ENCODE measurements at places on chromosomes 11 and 22.

DNA sequence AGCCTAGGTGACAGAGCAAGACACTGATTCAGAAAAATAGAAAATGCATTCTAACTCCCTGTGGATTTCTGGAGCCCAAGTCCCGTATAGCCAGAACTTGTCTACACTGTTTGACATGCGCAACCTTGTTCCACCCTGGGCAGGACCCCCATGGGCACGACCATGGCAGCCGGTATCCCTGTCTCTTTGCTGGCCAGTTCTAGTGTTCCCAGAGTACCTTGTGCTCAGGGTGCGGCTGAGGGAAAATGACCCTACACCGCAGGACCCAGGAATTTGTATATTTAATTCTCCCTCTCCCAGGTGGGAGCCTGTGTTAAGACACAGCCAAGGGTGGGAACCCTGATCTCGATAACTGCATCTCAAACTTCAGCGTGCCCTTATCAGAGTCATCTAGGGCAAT lies 36.7 kb upstream of the RIC3 start:
- DNase-seq: no peak

GRCh38 chr11:69049490-69049867 lies 747 bp downstream of the TPCN2 start:
- DNase-seq: no peak

DNA sequence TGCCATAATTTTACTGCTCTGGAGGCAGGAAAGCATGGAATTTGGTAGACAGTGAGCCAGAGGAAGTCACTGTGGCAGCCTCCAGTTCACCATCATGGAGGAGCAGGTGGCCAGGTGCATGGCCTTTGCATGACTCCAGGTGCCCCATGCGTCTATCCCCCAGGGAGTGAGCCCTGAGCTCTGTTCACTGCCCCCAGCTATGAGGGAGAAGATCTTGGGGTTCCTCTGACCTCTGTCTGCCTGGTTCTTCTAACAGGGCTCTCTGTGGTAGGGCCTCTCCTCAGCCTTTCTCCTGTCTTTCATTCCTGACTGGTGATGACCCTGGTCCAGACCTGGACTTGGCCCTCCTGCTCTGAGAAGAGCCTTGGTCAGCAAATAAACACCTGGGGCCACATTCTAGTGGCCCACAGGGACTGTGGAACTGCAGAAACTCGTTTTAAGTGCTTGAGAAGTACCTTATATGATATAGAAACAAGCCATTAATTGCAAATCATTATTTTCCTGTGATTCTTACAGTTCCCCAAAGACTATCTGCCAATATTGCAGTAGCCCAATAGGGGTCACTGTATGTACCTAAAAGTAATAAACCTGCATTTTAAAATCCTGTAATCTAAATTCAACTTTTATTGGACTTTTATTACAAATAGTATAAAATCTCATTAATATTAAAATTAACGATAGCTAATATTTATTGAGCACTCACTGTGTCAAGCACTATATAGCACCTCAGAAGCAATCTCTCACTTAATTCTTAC lies 120.0 kb upstream of the SYT13 start:
- no peak for DNase-seq

- no peak for DNase-seq
These were observed 4.4 kb downstream of the OR8B3 start for GRCh38 chr11:124394408-124394807.

GRCh38 chr11:27401833-27402316 lies 38.9 kb upstream of the CCDC34 start:
- DNase-seq: no peak

GRCh38 chr11:94731880-94732601 lies 36.1 kb upstream of the AMOTL1 start:
- DNase-seq: no peak

GRCh38 chr11:119322360-119322739 lies 5.4 kb upstream of the MCAM start:
- no peak for DNase-seq

Data from stimulated activated CD8-positive, alpha-beta memory T cell treated with anti-CD3 and anti-CD28 coated beads, Interleukin-4, amount 100 ng/mL, for 24 hours (primary cell).